ENCODE measurements at places on chromosomes 16 and 17.

DNA sequence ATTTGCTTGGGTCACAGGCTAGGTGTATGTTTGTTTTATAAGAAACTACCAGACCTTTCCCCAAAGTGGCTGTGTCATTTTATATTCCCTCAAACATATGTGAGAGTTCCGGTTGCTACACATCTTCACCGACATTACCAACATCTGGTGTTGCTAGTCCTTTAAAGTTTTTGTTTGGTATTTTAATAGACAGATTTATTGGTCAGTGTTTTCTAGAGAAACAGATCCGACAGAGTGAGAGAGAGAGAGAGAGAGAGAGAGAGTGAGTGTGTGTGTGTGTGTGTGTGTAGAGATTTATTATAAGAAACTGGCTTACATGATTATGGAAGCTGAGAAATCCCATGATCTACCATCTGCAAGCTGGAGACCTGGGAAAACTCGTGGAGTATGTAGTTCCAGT lies 31.0 kb downstream of the LDHD start:
- DNase-seq = no peak

GRCh38 chr16:80848862-80849261 lies 44.5 kb upstream of the CDYL2 start:
- no peak for DNase-seq

DNA sequence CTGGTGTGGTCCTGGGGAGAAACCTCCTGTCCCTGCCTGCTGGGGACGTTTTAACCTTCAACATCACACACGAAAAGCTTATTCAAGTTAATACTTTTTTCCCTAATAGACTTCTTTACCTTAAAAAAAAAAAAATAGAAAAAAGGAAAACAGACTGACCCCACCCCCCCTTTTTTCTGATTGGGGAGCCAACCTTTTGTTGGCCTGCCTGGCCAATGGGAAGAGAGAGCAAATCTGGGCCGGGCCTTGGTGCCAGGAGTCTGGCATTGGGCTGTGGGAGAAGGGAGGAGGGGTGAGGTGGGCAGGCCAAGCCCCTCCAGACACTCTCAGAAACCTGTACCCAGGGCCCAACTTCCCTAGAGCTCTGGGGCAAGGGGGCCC lies 3.0 kb downstream of the CBX8 start:
- no peak for DNase-seq

- no peak for DNase-seq
Observed at GRCh38 chr16:56547120-56547948, 17.5 kb upstream of the MT4 start.

GRCh38 chr17:880443-881269 lies 98.5 kb downstream of the MRM3 start:
- DNase-seq = no peak

DNA sequence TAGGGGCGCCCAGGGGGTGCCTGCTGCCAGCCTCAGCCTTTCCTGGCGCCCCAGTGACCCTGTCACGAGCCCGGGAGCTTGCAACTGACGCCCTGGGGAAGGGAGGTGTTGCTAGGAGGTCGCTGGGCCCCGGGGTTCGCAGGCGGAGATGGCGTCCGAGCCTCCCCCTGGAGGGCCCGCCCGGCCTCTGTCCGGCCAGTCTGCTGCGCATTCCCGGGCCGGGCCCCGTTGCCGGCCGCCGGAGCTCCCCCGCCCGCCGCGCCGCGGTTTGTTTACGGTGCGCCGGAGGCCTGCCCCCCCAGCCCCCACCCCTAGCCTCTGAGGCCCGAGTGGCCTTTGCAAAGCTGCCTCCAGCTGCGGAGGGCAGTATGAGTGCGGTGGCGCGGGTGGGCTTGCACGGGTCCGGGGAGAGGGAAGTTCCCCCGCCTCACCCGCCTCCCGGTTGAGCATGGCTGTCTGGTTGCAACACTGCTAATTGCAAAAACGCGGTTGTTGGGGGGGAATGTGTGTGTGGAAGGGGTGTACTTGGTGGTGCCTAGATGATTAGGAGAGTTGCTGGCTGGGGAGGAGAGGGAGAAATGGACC lies 514 bp downstream of the THRA start:
- DNase-seq = no peak

DNA sequence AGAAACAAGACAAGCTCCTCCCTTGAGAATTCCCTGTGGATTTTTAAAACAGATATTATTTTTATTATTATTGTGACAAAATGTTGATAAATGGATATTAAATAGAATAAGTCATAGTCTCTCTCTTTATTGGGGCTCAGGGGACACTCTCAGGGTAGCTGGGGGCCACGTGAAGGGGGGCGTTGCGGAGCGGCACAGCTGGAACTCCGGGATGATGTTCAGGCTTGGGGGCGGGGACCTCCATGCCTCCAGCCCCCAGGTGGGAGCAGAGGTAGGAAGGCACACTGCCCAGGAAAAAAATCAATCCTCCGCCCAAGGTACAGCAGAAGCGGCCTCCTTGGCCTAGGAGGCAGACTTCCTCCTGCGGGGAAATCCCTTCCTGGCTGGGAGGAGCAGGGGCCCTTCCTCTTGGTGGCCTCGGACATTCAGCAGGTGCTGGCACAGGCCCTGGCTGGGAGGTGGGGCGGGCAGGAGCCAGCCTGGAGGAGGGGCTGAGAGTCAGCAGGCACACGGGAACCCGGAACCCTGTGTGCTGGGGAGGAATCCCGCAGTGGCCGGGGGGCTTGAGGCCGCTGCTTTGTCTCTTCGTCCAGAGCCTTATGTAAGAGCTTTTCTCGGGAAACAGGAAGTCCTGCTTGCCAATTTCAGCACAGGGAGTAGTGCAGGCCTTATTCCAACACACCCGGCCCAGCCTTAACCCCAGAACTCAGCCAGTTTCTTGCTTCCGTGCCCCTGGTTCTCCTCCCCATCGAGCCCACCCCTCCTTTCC lies 591 bp upstream of the TNFSF13 start:
- DNase-seq = no peak

GRCh38 chr16:80084614-80085013 lies 456.2 kb upstream of the DYNLRB2 start:
- peak; percentile 38 for DNase-seq

GRCh38 chr16:56616608-56617211 lies 8.3 kb downstream of the MT2A start:
- no peak for DNase-seq

GRCh38 chr16:25097276-25097975 lies 14.1 kb upstream of the LCMT1 start:
- no peak for DNase-seq

- no peak for DNase-seq
Observed at GRCh38 chr17:81027591-81028505, 7.1 kb upstream of the BAIAP2 start.

DNA sequence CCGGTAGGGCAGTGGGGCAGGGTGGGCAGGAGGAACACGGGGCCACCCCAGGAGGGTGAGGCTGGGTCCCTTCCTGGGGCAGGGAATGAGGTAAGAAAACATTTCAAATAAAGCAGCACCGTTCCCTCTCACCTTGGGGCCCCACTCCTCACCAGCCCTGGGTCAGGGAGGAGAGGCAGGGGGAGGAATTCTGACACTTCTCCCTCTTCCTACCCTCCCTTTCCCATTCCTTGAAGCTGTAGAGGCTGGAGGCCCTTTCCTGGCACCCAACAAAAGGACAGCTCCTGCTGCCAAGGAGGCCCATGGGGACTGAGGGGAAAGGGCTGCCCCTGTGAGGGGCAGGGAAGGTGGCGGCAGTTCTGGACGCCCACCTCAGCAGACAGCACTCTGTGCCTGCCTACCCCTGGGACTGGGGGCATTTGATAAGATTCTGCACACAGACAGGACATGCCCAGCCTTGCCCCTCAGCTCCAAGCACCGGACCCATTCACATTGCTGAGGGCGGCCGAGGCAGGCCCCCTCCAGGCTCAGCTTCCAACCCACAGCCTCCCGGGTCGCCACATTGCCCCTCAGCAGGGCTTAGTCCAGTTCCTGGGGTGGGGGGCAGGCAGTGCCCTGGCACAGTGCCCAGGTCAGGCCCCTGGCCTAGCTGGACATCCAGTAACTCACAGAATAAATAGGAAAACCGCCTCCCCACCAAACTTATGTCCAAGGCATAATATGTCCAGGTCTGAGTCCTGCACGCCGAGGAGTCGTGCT lies 6.2 kb downstream of the ATXN7L3 start:
- DNase-seq = no peak

- no peak for DNase-seq
Observed at GRCh38 chr17:31647661-31648060, 211.4 kb downstream of the COPRS start.

GRCh38 chr17:81483085-81483861 lies 29.3 kb downstream of the ACTG1 start:
- no peak for DNase-seq

Measured in NCI-H187 (cell line).